ENCODE measurements at places on chromosomes 5 and 9.

- DNase-seq, result no peak
Observed at GRCh38 chr5:169993485-169993790, 13.1 kb upstream of the INSYN2B start.

DNA sequence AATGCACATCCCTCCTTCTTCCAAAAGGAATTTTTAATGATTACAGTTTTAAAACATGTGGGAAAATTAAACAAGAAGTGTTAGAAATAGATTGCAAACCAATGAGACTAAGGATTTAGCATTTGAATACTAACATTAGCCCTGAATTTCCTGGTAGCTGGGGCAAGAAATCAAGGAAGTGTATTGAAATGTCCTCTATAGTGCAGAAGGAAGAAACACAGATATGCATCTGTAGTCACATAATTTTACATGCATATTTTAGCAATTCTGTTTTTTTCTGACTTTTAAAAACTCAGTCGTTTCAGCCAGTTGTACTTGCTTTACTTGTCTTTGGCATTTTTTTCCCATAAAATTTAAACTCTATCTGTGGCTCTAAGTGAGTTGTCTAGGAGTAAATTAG is 45.8 kb downstream of the FRMPD1 start:
- no peak for DNase-seq

DNA sequence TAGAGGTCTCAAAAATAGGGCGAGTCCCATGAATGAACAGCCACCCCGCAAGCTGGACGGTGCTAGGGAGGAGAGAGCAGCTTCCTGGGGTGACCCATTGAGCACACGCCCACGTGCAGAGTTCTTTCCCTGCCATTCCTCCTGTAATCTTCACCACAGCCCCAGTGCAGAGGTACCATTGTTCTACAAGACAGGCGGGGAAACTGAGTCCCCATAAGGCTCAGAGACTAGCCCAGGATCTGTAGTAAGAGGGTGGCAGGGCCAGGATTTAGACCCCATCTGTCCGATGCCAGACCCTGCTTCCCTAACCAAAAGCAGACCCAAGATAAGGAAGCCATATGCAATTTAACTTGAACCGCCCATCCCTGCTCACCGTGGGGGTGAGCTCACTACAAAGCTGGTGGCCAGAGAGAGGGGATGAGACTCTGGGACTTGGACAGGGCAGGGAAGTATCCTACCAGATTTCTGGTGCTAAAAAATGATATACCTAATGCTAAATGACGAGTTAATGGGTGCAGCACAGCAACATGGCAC is 36.7 kb upstream of the ORM1 start:
- no peak for DNase-seq

DNA sequence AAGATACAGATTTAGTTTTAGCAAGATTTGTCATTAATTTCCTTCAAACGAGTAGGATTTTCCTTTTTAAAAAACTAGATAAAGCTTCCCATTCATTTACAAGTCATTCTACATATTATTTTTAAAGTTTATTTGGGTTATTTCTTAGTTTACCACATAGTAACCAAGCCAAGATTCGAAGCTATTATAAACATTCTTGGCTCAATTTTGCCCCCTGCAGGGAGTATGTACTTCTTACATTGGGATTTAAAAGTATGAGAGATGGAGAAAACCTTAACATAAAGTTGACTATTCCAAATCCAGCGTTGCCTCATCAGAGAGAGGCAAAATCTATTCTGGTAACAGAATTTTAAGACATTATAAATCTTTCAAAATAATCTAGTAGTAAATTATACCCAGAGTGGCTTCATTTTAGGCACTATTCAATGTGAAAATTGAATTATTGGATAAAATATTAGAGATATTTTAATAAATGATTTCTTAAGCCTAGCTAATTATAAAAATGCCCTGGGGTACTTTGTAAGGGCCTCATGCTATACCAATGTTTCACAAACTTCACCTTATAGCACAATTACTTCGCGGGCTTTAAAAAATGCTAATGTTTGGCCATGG is 39.1 kb downstream of the FBN2 start:
- DNase-seq, result peak; percentile 51

GRCh38 chr5:139246394-139246793 is 47.1 kb upstream of the MATR3 start:
- peak; percentile 97 for DNase-seq
